ENCODE measurements at places on chromosomes 4 and X.
A peak's percentile ranks its signal among the peaks of the same experiment; 100 is the strongest.

DNA sequence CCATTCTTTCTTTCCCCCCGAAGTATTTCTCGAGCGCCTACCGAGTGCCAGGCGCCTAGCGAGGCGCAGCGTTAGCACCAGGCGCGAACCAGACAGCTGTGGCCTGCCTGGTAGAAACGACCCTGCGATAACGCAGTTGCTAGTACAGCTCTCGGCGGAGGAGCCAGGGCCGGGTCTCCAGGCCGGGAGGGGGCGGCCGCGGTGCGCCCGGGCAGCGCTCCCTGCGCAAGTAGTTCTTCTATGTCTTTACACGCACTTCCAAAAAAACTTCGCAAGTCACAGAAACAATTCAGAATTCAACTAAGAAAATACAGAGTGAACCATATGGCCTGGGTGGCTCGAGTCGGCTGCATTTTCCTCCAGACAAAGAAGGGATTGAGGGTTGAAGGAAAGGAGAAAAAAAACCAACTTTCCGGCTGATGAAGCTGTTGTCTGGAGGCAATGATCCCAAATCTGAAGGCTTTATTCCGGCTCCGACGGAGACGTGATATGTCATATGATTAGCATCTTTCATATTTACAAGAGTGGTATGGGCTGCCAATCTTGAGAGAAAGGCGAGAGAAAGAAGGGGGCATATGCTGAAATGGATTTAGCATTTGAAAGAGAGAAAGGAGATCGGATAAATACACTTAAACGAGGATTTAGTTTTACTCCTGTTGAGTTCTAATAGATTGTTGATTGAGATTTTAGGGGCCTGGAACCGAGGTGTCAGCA is 7.2 kb upstream of the NEUROG2 start:
- DNase-seq, result no peak

GRCh38 chr4:176191974-176192373 is 3.4 kb downstream of the SPATA4 start:
- no peak for DNase-seq

DNA sequence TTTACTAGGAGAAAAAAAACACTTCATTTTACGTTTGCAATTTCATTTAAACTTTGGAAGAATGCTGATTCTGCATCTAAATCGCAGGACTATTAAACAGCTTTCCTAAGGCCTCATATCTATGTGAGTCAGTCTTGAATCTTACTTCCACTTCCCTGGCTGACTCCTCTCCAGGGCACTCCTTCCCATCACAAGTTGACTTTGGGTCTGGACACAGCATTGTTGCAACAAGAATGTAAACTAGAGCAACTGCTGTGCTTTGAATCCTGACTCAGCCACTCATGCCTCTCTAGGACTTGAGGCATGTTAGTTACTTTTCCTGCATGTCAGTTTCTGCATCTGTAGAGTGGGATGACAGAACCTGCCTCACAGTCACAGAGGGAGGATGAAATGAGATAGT is 413.8 kb downstream of the FAT4 start:
- DNase-seq, result no peak

GRCh38 chr4:128565565-128566186 is 243.8 kb upstream of the JADE1 start:
- DNase-seq, result no peak

- DNase-seq, result no peak
Observed at GRCh38 chr4:3497523-3498389, 34.5 kb downstream of the LRPAP1 start.

GRCh38 chr4:125266901-125267604 is 47.7 kb upstream of the FAT4 start:
- DNase-seq, result no peak

DNA sequence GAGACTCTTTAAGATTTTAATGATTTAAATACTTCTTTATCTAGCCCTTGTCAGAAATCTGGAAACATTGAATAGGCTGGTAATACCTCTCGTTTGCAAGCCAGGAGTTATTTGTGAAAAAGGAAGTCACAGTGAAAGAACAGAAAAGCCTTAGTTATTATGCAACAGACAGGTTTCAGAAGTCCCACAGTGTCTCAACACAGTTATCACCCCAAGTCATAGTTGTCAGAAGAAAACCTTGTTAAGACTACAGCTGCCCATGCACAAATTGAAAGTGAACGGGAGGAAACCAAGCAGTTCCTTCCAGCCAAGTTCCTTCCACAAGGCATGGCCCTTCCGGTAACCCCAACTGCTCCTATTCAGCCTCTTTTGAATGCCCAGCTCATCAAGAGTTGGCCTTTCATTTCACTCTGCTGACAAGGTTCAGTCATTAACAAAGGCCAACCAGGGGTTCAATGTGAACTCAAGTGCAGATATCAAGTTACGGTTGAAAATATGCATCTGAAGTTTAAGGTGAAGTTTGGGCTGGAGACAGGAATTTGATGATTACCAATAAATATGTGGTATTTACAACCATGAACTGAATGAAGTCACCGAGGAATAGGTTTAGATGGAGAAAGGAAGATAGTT is 15.6 kb downstream of the ALPK1 start:
- no peak for DNase-seq

- no peak for DNase-seq
Observed at GRCh38 chrX:88944661-88945060, 197.6 kb downstream of the CPXCR1 start.

DNA sequence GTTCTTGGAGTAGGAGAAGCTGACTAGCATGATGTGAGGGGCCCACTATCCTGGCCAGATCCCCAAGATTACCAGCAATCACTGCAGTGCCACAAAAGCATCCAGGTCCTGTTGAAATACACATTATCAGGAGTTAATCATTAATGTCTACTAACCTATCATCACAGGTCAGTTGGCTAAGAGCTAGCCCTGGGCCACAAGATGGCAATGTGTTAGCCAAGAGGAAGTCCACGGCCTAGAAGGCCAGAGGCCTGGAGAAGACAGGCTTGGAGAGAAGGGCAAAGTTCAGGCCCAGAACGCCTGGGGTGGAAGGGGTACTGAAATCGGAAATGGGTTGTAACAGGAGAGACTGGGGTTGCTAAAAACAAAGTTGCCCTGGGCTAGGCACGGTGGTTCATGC is 19.9 kb upstream of the KIAA1210 start:
- DNase-seq, result no peak

DNA sequence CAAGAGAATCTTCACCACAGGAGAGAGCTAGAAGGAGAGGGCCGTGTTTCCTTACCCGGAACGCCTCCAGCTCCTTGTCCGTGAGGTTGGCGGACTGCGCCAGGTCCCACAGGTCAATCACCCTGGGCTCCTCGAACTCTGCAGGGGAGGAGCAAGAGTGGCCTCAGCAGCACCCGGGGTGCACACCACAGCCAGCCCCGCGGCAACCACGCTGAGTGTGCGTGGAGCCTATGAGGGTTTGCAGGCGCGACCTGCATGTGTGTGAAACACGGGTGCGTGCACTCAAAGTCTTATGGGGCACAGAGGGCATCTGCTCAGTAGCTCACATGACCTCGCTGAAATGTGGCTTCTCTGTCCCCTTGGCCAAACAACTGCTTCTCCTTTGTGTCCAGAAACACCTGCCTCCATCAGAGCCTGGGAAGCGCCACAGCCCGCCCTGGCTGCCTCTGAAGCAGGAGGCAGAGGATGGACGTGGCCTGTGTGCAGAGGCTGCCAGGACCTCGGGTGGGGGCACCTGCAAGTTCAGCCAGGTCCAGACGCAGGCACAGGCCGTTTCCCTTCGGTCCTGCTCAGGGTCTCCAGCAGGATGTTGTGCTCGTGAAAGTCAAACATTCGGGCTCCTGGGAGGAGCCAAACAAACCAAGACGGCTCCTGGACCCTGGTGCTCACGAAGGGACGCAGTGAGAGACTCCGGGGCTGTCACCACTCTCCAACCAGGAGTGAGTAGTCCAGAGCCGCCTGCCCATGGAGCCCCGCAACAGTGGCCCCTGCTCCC is 16.0 kb downstream of the LRPAP1 start:
- DNase-seq, result no peak

- DNase-seq, result no peak
Observed at GRCh38 chrX:151793886-151794285, 59.3 kb downstream of the CNGA2 start.

- DNase-seq, result no peak
Observed at GRCh38 chr4:10998846-10999245, 314.3 kb upstream of the CLNK start.

DNA sequence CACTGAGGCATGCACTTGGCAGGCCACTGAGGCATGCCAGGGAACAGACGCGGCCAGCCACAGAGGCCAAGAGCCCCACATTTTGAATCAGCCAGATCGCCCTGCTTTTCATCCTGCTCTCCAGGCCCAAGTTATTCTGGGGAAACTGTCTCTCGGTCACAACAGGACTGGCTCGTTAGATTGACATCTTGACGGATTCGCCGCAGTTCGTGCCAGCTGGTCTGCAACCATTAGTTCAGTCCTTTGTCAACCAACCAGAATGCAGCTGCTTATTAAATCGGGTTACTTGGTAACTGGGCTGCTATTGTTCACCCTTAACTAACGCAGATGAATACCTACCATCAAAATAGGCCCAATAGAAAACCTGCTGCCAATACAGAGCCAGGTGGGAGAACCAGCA is 16.7 kb downstream of the CLDN34 start:
- DNase-seq, result no peak

DNA sequence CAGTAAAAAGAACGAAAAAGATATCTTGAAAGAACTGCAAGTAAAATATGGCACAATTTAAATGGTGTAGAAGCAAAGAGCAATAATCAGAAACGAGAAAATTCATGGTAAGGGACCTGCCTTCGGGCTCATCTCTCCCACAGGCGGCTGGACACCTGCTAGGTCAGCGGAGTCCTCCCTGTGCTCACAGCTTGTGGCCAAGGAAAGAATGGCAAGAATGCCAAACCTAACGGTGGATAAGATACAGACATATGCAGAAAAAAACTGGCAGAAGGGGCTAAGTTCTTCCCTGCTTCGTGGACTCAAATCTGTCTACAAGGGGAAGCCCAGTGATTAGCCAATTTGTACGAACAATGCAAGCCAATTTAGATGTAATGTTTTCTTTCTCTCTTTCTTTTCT is 152.1 kb upstream of the VCX start:
- DNase-seq, result no peak

DNA sequence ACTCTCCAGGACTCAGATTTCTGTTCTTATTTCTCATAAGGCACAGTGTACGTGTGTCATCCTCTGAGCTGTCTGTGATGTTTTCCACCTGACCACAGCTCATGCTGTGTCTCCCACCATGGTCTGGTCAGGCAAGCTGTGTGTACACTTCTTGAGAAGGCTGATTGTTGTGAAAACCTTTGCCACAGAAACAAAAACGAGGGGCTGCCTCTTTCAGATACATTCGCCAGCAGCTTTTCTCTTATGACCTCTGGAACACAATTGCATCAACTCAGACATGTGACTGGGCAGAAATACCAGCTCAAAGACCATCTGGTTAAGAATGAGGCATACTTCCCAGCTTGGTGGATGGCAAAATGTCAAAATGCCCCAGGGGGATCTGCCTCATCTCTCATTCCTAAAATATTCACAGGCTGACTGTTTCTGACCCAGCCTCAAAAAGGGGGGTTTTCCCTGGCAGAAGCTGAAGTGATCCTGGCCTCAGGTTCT is 46.1 kb downstream of the PGRMC2 start:
- DNase-seq, result peak; percentile 58

DNA sequence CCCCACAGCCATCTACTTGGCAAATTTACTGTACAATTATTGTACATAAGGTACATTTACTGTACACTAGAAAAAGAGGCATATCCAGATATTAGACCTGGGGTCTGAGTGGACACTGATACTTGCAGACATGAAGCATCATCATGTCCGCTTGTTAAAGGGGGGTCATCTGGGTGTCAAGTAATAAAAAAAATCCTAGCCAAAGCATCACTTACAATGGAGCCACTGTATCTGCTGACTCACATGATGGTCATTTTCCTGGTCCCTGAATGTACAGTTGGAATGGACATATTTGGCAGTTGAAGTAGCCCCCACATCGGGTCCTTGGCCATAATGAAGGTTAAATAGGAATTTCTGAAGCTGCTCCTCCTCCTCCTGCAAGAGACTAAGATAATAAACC is 228.8 kb downstream of the THOC2 start:
- DNase-seq, result no peak

- no peak for DNase-seq
Observed at GRCh38 chr4:101400096-101400495, 52.8 kb upstream of the PPP3CA start.

- DNase-seq, result no peak
Observed at GRCh38 chrX:38260231-38260630, 39.6 kb upstream of the SRPX start.

GRCh38 chr4:38174801-38175200 is 214.6 kb downstream of the PTTG2 start:
- DNase-seq, result no peak

GRCh38 chr4:40325406-40326019 is 9.6 kb upstream of the CHRNA9 start:
- peak; percentile 55 for DNase-seq

DNA sequence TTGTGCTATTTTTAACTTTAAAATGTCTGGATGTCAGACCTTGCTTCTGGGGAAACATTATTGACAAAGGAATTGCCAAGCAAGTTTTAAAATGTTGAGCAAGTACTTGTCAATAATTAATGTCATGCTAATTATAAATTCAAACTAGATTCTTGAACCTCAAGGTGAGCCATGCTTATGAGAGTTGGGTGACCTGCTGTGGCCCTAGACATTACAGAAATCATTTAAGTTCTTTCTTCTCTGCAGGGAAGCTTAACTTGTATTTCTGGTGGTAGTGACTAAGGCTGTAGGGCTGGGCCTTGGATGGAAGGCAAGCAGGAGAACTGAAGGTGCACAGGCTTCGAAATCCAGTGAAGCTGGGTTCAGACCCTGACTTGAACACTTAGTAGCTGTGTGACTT is 14.8 kb upstream of the UCHL1 start:
- DNase-seq, result no peak

GRCh38 chr4:71187404-71188155 is 151.2 kb upstream of the SLC4A4 start:
- peak; percentile 31 for DNase-seq

GRCh38 chrX:19889582-19890342 is 2.4 kb upstream of the SH3KBP1 start:
- no peak for DNase-seq

DNA sequence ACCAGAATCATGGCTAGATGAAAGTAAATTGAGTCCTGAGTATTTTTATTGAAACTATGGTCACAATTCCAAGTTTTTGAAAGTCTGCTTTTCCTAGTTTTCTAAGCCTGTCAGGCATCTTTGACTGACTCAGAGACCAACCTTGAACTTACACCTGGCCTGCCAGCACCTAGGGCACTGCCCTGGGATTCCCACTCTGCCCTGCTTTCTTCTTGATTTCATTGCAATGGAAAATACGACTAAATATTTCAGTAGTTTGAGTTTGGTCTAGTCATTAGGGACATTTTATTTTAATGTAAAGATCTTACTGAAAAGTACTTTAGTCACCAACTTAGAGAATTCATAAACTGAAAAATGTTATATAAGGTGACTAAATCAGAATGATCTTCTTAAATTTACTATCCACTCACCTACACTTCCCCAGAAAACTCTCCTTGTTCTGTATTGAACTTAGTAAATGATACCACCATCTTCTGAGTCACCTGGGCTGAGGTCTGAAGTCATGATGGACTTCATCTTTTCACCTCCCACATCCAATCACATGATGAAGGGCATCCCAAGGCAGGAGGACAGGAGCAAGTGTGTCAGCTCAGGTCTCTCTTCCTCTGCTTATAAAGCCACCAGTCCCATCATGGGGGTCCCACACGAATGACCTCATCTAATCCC is 11.6 kb upstream of the PYURF start:
- no peak for DNase-seq

GRCh38 chr4:10619220-10619619 is 65.3 kb downstream of the CLNK start:
- peak; percentile 61 for DNase-seq

- DNase-seq, result no peak
Observed at GRCh38 chr4:121968859-121969258, 17.0 kb upstream of the TRPC3 start.

- no peak for DNase-seq
Observed at GRCh38 chr4:88382621-88383020, 4.0 kb downstream of the HERC6 start.

Data from cerebellum (tissue), 4 donors.